ENCODE measurements at places on chromosomes 6 and 20.

DNA sequence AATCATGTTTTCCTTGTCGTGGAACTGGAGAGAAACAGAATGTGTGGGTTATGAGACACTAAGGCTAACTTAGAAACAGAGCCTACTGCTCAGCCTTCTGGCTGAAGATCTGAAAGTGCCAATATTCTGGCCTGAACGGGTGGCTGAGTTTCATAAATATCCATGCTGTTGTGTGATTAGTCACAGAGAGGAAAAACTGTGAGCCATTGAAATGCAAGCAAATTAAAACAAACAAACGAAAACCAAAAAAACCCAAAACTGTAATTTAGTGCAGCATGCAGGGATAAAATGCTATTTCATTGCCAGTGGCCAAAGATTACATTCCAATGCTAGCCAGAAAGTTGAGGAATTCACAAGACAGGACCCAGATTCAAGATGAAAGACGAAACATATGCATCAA lies 315.1 kb downstream of the UBE3D start:
- no peak for DNase-seq

DNA sequence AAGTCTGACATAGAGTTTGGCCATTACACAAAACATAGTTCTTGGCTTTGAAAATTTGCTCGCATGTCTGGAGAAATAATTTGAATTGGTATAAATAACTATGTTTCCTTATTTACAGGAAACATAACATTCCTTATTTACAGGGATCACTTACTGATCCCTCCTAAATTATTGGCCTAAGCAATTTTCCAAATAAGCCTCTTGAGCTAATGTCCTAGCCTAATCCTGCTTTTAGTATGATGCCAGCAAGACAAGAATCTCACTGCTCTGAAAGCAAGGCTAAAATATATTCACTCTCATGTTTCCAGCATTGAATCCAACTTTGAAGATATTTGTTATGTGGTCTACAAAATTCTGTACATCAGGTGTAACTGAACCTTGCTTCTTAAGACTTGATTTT lies 4.1 kb upstream of the TBC1D32 start:
- no peak for DNase-seq

DNA sequence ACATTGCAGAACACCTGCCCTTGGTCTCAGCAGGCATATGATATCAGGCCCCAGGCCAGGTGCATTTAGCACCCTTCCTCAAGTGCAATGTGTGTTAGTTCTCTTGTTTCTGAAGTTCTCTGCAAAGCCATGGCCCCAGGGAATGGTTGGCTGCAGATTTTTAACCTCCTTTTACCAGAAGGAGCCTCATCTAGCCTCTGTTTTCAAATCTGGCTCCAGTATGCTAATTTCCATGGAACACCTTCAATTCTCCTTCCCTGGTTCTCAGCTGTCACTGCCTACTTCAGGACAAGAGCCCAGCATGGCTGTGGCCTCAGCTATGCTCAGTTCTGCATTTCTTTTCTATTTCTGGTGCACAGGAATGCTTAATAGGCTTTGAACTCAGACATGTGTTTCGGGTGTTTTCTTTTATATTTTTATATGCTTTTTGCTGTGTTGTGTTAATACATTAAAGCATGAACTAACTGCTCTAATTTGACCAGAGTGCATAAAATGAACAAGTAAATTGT lies 51.6 kb upstream of the OGFRL1 start:
- DNase-seq = no peak

GRCh38 chr20:62828511-62829230 lies 11.8 kb downstream of the COL9A3 start:
- no peak for DNase-seq

- no peak for DNase-seq
Observed at GRCh38 chr20:19554666-19555065, 203.4 kb upstream of the RIN2 start.

- DNase-seq = no peak
Observed at GRCh38 chr6:6417475-6417874, 97.0 kb upstream of the F13A1 start.

Measured in chondrocyte (in vitro differentiated cells).